Stimulated activated CD4-positive, alpha-beta T cell treated with anti-CD3 and anti-CD28 coated beads, Interleukin-1b, Interleukin-23, amount 100 ng/mL, for 1 hour (primary cell): ENCODE measurements at places on chromosomes 3 and 15.

DNA sequence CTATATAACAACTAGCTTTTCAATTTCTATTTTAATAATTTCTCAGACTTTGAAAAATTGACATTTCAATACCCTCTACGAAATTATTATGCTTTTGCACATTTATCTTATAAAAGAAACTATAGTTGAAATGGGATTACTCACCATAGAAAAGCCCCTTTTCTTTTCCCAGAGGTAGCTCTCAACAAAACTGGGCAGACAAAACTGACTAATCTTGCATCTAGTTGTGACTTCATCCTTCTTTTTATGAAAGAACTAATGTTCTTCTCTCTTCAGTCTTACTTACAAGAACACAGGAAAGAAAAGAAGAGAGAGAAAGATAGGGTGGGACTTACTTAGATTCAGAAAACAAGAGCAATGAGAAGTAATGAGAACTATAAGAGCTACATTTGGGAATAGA, 61.0 kb downstream of the GPR160 start:
- DNase-seq = no peak

DNA sequence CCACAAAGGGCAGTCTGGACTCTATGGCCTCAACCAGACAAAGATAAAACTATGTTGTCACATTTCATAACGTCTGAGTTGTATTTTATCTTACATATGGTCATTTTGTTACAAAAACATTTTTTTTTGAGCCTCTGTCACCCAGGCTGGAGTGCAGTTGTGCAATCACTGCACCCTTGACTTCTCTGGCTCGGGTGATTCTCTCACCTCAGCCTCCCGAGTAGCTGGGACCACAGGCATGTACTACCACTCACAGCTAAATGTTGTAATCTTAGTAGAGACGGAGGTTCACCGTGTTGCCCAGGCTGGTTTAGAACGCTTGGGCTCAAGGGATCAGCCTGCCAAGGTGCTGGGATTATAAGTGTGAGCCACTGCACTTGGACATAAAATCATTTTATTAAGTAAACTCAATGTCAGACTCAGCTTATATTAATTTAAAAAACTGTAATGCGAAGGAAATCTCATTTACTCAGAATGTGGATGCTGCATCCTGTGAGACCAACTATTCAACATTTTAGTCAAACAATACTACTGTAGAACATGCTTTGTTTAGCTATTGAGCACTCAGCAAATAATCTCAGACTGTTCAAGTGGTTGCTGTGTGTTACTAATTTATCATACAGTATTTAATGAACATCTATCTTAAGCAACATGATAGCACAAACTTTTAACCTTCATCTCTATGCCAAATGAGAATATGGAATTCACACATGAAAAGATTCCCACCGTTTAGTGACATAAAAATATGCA, 209.2 kb downstream of the TBL1XR1 start:
- no peak for DNase-seq

GRCh38 chr3:170732660-170733245, 137.2 kb downstream of the RPL22L1 start:
- no peak for DNase-seq

DNA sequence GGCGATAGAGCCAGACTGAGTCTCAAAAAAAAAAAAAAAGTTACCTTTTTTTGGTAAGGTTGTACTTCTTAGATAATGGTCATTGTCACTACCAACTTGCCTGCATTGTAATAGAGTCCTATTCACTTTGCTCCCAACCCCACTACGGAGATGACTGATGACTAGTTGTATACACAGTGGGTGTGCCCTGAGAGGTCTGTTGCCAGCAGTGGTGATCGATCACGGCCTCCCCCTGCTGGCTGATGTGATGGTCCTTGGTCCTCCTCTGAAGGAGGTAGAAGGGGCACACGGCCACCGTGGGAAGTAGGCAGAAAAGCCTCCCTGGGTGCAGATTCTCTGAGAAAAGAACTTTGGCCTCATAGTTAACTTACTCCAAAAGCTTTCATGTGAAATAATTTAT, 10.7 kb downstream of the GCNT3 start:
- DNase-seq = no peak

DNA sequence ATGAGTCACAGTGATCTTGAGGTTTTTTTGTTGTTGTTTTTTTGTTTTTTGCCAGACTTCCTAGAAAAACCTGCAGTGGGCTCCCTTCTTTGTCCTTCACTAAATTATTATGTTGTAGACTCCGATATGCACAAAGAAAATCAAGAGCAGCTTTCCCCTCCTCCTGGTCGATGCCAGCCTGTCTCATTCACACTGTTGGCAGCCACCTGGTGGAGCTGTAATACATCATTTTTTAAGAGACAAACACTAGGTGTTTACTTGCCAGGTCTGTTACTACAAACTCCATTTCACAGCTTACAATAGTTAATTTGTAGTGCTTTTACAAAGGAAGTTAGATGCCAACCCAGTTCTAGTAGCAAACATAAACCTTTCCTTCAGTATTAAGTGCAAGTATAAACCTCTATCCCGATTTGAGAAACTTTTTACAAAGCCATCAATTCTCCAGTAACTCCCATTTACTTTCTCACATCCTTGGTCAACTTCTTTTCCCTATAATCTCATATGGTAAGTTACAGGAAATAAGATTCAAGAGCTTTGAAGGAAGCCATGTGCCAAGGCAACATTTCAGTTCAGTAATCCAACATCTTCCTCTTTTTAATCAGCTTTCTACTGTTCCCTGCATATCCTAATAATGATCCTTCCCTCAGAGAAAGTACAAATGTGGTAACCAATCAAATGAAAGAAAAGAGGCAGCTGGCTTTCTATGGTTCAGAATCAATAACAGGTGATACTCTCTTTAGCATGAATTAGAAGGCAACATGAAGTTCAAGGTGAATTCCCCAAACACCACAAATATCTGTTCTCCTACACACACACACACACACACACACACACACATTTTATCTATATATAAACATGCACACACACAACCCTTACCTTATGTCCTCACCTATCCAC, 14.0 kb downstream of the AAGAB start:
- DNase-seq = no peak

DNA sequence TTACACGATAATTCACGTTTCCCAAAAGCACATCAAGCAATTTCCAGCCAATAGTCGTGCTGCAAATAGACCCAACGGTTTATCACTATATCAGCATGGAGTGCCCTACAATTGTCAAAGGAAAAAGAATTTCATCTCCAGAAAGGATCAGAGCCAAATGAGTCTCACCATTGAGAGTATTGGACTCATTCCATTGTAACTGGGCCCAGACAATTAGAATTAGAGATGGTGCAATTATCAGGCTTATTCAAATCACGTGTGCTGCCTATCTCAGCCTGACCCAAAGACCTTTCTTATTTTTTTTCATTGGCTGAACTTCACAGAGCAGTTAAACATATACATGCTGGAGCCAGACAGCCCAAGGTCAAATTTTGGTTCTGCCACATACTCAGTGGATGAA, 87.0 kb upstream of the LRTM1 start:
- no peak for DNase-seq

- no peak for DNase-seq
Observed at GRCh38 chr15:41907141-41907540, 13.3 kb upstream of the SPTBN5 start.

DNA sequence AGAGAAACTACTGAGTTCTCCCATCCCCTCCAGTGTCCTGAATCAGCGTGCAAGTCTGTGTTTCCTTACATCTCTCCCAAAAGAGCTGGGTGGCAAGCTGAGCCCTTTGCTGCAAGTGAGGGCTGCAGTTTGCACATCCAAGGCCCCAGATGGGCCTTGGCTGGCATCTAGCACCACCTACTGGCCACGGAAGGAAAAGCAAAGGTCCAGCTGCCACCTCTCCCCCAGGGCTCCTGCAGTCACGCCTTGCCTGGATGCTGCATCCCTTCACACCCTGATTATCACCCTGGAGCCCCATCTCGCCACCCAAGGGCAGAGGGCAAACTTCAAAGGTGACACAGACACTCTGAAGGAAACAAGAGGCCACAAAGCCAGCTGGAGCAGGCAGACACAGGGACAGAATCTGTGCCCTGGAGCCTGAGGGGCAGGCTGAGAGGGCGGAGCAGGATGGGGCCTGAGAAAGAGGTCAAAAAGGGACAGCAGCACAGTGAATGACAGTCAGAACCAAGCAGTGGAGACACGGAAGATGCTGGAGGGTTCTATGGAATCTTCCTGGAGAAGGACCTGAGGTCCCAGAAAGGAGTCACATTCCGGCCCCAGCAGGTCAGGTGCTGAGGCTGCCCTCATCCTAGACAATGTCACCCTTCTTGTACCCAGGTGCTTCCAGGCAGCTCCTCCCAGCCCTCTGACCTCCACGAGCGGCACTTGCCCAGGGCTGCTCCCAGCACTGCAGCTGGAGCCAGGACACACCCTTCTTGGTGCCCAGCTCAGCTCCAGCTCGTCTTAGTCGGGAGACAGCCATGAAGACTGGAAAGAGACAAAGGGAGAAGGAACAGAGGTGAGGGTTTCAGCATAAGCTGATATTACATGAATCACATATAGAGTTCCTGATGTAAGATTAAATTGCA, 18.3 kb upstream of the NTRK3 start:
- peak; percentile 43 for DNase-seq

DNA sequence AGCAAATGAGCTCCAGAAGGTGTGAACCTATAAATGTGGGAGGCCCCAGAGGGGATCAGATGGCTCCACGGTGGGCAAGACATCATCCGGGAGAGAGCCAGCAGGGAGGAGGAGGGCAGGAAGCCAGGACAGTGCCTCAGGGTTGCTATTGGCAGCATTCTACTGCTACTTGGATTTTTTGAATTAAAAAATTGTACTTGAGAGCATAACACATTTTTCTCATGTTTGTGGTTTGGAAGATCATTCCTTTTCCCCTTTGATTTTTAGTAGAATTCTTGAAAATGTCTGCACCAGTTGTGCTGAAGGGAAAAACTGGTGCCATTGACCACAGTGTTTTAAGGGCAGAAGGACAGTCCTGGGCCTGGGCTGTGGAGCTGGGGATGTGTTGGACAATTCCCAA, 59.2 kb downstream of the LYZL4 start:
- DNase-seq = no peak

- DNase-seq = no peak
Observed at GRCh38 chr3:71462586-71462985, 120.9 kb downstream of the FOXP1 start.

GRCh38 chr15:52568601-52569585, at the start of gene ARPP19:
ARPP19 (minus strand) TSS chr15:52569030; CDS start chr15:52568892, 138 bp downstream.
- DNase-seq = peak; percentile 32

- DNase-seq = no peak
Observed at GRCh38 chr3:120451806-120452205, 1.0 kb upstream of the FSTL1 start.

- DNase-seq = no peak
Observed at GRCh38 chr15:48796930-48797329, 13.9 kb downstream of the CEP152 start.

DNA sequence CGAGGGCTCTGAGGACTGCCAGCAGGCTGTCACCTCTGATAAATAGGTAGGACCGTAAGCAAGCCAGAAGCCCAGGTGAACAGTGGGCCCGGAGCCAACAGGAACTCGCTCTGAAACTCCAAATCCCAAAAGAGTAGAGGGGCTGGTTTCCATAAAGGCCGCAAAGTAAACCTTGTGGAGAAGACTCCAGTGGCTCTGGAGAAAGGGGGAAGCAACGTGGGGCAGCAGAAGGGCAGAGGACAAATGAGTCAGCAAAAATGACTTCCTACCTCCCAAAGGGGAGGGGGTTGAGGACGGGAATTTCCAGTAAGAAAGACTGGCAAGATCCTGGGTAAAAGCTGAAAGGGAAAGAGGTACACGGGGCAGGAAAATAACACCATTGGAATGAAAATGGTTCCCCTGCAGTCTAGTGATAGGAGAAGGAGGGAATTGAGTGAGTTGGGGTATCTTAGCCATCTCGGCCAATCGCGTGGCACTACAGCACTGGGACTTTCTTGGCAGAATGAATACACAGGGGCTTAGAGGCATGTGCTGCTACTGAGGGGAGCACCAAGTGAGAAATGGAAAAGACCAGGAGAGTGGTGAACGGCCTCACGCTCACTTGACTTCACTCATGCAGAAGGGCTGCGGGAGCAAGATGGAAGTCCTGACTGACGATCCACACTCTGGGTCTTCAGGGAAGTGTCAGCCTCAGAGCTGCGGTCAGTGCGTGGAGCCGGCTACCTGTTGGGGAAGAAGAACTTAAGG, 33.2 kb downstream of the BMF start:
- DNase-seq = no peak

DNA sequence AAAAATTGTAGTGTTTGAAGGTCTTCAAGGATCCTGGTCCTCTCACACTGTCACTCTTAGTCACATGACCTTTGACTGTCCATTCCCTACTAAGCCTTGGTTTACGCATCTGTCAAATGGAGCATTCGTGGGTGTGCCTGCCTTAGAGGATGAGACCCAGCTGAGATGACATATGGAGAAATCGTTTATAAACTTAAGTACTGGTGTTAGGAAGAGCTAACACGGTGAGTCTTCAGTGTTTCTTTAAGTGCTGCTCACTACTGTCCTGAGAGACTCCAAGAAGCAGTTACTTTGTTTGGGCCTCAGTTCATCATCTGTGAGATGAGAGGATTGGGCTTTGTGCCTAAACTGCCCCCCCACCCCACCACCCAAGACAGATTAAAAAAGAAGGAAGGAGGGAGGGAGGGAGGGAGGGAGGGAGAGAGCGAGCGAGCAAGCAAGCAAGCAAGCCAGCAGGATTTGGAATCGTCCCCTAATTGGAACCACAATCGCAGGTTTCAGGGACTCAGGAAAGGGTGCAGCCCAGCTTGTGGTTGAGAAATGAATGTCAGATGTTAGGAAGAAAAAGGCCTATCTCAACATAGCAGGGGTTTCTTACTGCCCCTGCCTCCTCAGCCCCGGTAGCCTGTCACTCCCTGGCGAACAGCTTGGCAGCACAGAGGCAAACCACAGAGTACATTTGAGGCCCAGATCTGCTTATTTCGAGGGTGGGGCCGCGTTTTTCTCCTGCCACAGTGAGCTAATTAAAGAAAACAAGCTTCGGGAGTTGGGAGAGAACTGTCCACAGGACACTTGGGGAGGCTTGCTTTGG, 32.7 kb downstream of the SMAD3 start:
- no peak for DNase-seq

DNA sequence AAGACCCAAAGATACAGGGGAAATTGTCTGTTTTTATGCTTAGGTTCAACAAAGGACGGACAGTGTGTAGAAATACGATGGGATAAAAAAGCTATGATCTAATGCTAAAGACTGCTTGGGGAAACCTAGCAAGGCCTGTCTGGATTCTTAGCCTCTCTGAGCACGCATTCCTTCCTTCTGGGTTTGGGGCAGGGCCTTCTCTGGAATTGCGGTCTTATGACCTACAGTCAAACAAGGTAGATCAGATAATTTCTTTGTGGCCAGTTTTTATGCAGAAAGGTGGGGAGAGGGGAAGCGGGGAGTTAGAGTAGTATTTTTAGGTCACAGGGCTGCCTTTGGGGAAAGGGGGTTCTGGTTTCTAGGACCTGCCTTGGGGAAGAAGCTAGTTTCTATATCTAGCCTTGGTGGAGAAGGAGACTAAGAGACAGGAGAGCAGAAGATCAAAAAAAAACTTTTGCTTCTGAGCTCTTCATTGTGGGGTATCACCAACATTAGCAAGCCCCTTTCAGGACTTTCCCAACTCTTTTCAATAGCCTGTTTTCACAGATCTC, 39.1 kb upstream of the LIPC start:
- DNase-seq = no peak
